IMR-90 (cell line): ENCODE measurements at places on chromosomes 11 and 22. TPM values are rescaled to one million over a fixed set of nuclear protein-coding genes. Genes with fewer than 3 reads are reported as not detected.
A peak's percentile ranks its signal among the peaks of the same experiment; 100 is the strongest.

GRCh38 chr22:28142361-28142961 is 223.4 kb upstream of the PITPNB start:
- peaks cover 29% of the 10 kb centered on the region for H3K4me1 ChIP-seq
- H3K4me3 ChIP-seq: no peak overlapping the region
- H3K36me3 ChIP-seq: no peaks in the 10 kb centered on the region
- H3K27ac ChIP-seq: peak overlapping the region; percentile 71; the same call in 1 of the 2 replicates
- DNase-seq: peak; percentile 85

GRCh38 chr11:48002561-48002960 is 22.2 kb downstream of the PTPRJ start:
- H3K27ac ChIP-seq: no peak overlapping the region
- H3K36me3 ChIP-seq: no peaks in the 10 kb centered on the region
- H3K27me3 ChIP-seq: no peaks in the 10 kb centered on the region
- DNase-seq: no peak
- peaks cover 38% of the 10 kb centered on the region for H3K4me1 ChIP-seq
- H3K4me3 ChIP-seq: no peak overlapping the region

Gene ZNF280B
- total RNA-seq: 1.4 and 1.9 TPM in 2 replicates

GRCh38 chr11:111387363-111387762 is 8.3 kb upstream of the POU2AF1 start:
- no peaks in the 10 kb centered on the region for H3K36me3 ChIP-seq
- no peak for DNase-seq
- no peak overlapping the region for H3K4me3 ChIP-seq
- H3K4me1 ChIP-seq: no peaks in the 10 kb centered on the region
- H3K27me3 ChIP-seq: peaks cover 23% of the 10 kb centered on the region
- no peak overlapping the region for H3K27ac ChIP-seq

DNA sequence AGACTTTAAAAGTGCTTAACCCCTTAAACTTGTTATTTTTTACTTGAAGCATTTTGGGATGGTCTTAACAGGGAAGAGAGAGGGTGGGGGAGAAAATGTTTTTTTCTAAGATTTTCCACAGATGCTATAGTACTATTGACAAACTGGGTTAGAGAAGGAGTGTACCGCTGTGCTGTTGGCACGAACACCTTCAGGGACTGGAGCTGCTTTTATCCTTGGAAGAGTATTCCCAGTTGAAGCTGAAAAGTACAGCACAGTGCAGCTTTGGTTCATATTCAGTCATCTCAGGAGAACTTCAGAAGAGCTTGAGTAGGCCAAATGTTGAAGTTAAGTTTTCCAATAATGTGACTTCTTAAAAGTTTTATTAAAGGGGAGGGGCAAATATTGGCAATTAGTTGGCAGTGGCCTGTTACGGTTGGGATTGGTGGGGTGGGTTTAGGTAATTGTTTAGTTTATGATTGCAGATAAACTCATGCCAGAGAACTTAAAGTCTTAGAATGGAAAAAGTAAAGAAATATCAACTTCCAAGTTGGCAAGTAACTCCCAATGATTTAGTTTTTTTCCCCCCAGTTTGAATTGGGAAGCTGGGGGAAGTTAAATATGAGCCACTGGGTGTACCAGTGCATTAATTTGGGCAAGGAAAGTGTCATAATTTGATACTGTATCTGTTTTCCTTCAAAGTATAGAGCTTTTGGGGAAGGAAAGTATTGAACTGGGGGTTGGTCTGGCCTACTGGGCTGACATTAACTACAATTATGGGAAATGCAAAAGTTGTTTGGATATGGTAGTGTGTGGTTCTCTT is 2.8 kb downstream of the MALAT1 start:
- peak overlapping the region; percentile 72 for H3K4me3 ChIP-seq
- peaks cover 3% of the 10 kb centered on the region for H3K4me1 ChIP-seq
- H3K27ac ChIP-seq: peak overlapping the region; percentile 56
- H3K36me3 ChIP-seq: peaks cover 47% of the 10 kb centered on the region

Gene USH1C
- not detected in 2 replicates for total RNA-seq

GRCh38 chr11:65083134-65083833 is 556 bp downstream of the CDCA5 start:
- peaks cover 4% of the 10 kb centered on the region; the same call in 1 of the 2 replicates for H3K4me1 ChIP-seq
- no peaks in the 10 kb centered on the region for H3K27me3 ChIP-seq
- no peak for DNase-seq
- peaks cover 23% of the 10 kb centered on the region for H3K36me3 ChIP-seq
- peak overlapping the region; percentile 60; the same call in 1 of the 2 replicates for H3K27ac ChIP-seq

Gene MAP6
- total RNA-seq: 2.5 and 3.0 TPM in 2 replicates

- peaks cover 2% of the 10 kb centered on the region; the same call in 1 of the 2 replicates for H3K4me1 ChIP-seq
These were observed 3.0 kb downstream of the JAM3 start for GRCh38 chr11:134071766-134072402.

- H3K27ac ChIP-seq: no peak overlapping the region
- peaks cover 10% of the 10 kb centered on the region; the same call in 1 of the 2 replicates for H3K36me3 ChIP-seq
- H3K27me3 ChIP-seq: no peaks in the 10 kb centered on the region
- peaks cover 16% of the 10 kb centered on the region for H3K4me1 ChIP-seq
These were observed 4.3 kb downstream of the C1QTNF6 start for GRCh38 chr22:37183432-37184379.
